GM23248 (cell line): ENCODE measurements at places on chromosomes 2 and 18.

DNA sequence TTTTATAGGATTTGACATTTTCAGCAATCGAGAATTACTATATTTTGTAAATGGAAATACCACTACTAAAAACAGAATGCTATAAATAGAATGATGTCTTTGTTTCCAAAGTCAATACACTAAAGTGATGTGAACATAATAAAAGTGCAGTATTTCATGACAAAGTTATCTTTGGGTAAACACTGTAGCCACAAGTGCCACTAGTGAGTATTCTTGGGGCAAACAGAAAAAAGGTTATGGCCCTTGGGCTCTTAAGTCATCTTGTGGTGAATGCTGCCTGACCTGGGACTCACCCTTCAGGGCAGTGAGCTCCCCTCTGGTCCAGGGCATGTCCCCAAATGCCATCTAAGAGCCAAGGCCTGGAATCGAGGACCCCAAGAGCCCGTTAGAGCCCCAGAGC is 99.2 kb upstream of the KYNU start:
- no peaks in the 10 kb centered on the region for H3K27me3 ChIP-seq
- no peak overlapping the region for H3K27ac ChIP-seq
- DNase-seq = no peak
- H3K4me3 ChIP-seq = no peak overlapping the region

- H3K4me1 ChIP-seq = peaks cover 4% of the 10 kb centered on the region; the same call in 1 of the 2 replicates
- DNase-seq = no peak
- peaks cover 3% of the 10 kb centered on the region; the same call in 1 of the 2 replicates for H3K36me3 ChIP-seq
- peak overlapping the region; percentile 81 for H3K4me3 ChIP-seq
- no peak overlapping the region for H3K27ac ChIP-seq
Observed at GRCh38 chr2:240998706-240998994, 232 bp downstream of the SNED1 start.

DNA sequence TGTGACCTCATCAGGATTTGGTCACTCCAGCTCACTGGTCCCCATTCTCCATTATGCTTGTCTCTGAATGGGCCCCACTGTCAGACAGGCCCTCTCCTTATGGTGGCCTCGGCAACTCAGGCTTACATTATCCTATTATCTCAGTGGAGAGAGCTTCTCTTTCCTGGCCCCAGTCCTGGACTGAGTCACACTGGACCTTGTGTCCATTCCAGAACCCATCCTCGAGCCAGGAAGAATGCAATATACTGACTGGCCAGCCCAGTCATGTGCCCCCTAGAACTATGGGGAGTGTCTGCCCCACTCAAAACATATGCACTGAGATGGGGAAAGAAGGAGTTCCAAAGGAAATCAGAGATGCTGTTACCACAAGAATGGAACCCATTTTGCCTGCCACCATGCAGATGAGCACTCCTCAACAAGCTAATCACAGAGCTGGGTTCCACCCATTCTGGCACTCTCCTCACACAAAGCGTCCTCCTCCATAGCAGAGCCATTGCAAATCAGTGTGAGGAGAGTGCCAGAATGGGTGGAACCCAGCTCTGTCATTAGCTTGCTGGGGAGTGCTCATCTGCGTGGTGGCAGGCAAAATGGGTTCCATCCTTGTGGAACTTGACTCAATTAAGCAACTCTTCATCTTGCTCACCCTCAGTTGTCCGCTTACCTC is 71.9 kb downstream of the CHRNA1 start:
- no peak overlapping the region for H3K27ac ChIP-seq
- H3K27me3 ChIP-seq = no peaks in the 10 kb centered on the region; the same call in 1 of the 2 replicates
- no peaks in the 10 kb centered on the region for H3K36me3 ChIP-seq
- DNase-seq = peak; percentile 84
- no peak overlapping the region for H3K4me3 ChIP-seq
- peaks cover 3% of the 10 kb centered on the region; the same call in 1 of the 2 replicates for H3K4me1 ChIP-seq

GRCh38 chr2:145655165-145655765 is 1135.3 kb upstream of the ZEB2 start:
- H3K27ac ChIP-seq = peak overlapping the region; percentile 50; the same call in 1 of the 2 replicates
- H3K4me3 ChIP-seq = no peak overlapping the region
- no peaks in the 10 kb centered on the region for H3K27me3 ChIP-seq
- H3K4me1 ChIP-seq = peaks cover 26% of the 10 kb centered on the region

GRCh38 chr2:89784960-89785359 is 1093.5 kb downstream of the RPIA start:
- H3K4me1 ChIP-seq = no peaks in the 10 kb centered on the region
- no peaks in the 10 kb centered on the region for H3K36me3 ChIP-seq
- no peak overlapping the region for H3K27ac ChIP-seq
- H3K27me3 ChIP-seq = no peaks in the 10 kb centered on the region
- H3K4me3 ChIP-seq = no peak overlapping the region
- DNase-seq = no peak

GRCh38 chr2:67948506-67948905 is 114.3 kb downstream of the C1D start:
- H3K27me3 ChIP-seq = no peaks in the 10 kb centered on the region
- H3K27ac ChIP-seq = no peak overlapping the region
- no peaks in the 10 kb centered on the region for H3K4me1 ChIP-seq
- H3K4me3 ChIP-seq = no peak overlapping the region

DNA sequence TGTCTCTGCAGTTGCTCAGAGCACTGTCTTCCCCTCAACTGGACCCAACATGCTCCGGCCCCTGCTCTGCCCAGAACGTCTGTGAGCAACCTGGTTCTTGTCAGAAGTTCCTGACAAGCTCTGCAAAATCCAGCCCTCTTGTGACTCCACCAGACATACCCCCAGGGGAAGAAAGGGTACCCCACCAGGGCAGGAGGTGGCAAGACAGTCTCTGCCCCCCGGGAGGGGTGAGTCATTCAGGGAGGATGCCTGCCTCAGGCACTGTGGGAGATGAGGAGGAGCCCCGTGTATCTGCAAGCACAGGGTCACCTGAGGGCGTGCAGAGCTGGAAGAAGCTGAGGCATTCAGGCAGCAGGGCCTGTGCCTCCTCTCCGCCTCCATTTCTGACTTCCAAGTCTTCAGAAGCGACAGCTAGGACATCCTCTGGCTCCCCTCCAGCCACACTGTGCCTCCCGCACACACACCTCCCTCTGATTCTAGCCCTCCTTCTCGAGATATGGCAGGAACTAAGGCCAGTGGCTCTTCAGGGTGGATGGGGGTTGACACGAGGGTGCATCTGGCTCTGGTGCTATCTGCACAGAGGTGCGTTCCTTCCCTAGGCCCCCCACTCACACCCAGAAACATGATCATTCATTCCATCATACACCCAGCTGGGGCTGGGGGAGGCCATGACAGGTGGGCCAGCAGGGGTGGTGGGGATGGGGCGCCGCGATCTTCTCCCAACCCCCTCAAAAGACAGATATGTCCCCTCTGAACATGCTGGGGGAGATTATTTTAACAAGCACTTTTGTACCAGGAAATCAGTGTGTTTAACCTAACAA is 222.2 kb downstream of the CYP26B1 start:
- H3K4me3 ChIP-seq = no peak overlapping the region
- no peaks in the 10 kb centered on the region for H3K27me3 ChIP-seq
- H3K36me3 ChIP-seq = no peaks in the 10 kb centered on the region
- H3K4me1 ChIP-seq = peaks cover 34% of the 10 kb centered on the region
- H3K27ac ChIP-seq = no peak overlapping the region

DNA sequence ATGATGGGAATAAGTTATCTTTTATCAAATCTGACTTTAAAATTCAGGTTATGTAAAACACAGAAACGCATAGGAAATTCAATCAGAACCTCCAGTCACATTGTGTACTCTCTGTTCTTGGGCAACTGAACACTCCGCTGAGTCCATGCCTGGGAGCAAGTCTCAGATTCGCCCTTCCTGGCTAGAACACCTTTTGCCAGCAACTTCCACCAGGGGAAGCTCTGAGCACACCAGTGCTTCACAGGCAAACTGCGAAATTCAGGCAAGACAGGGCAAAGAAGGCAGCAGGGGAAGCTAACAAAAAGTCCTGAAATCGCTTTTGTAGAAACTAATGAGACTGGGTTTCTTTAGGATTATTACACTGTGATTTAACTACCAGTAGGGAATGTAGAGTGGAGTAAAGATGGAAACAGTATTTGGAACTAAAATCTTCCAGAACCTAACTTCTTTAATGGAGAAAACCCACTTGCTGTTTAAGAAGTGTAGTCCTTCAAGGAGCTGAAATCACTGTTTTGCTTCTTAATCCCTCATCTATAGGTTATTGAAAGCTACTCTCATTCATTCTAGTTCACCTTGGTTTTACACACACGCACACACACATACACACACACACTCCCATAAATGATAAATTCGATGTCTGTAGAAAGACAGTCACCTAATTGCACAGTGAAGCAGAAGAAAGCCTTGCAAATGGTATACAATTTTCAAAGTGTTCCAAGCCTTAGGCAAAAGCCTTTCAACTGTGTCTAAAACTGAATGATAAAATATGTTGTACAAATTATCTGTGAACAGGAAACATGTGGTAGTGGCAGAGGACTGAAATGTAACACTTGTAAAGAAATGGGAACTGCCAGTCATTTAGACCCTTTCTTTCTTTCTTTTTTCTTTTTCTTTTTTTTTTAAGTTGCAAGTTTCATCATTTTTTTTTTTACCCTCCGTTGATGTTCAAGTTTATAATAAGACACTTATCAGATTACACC is 214.5 kb downstream of the TMEM182 start:
- H3K4me3 ChIP-seq = no peak overlapping the region
- no peaks in the 10 kb centered on the region for H3K36me3 ChIP-seq
- H3K27ac ChIP-seq = no peak overlapping the region

- no peaks in the 10 kb centered on the region for H3K4me1 ChIP-seq
- no peak for DNase-seq
- H3K4me3 ChIP-seq = no peak overlapping the region
- no peak overlapping the region for H3K27ac ChIP-seq
- no peaks in the 10 kb centered on the region for H3K27me3 ChIP-seq
- no peaks in the 10 kb centered on the region for H3K36me3 ChIP-seq
Observed at GRCh38 chr18:65990174-65990690, 239.4 kb downstream of the CDH7 start.

- no peak overlapping the region for H3K4me3 ChIP-seq
- H3K4me1 ChIP-seq = no peaks in the 10 kb centered on the region
- H3K27me3 ChIP-seq = no peaks in the 10 kb centered on the region
- no peak overlapping the region for H3K27ac ChIP-seq
- no peaks in the 10 kb centered on the region for H3K36me3 ChIP-seq
Observed at GRCh38 chr2:2484301-2484700, 153.2 kb upstream of the MYT1L start.

GRCh38 chr2:100900156-100900795 is 80.3 kb downstream of the NPAS2 start:
- peak; percentile 15 for DNase-seq
- no peak overlapping the region for H3K27ac ChIP-seq
- H3K4me1 ChIP-seq = peaks cover 25% of the 10 kb centered on the region
- H3K27me3 ChIP-seq = no peaks in the 10 kb centered on the region

DNA sequence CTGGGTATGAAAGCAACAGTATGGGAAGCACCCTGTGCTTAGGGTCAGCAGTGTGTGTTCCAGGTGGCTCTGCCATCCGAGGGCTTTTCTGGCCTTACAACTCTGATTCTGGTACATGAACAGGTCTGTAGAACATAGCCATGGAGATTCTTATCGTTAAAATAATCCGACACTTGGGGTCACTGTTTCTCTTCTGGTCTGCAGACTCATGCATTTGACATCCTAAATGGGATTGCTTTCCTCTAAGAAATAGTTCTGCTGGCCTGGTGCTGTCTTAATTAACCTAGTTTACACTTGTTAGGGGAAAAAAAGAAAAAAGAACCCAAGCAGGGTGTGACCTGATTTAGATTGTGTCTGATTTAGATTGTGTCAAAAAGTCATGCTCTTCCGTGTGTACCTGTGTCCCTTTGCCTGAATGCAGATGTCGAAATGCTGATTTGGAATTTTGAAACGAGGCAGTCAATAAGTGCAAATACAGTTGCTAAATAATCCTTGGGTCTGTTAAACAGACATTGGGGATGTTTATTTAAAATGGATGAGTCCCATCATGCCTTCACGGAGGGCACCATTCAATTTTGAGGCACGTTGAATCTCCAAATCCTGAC is 59.6 kb downstream of the TRPM8 start:
- H3K4me3 ChIP-seq = no peak overlapping the region
- H3K27ac ChIP-seq = no peak overlapping the region
- H3K27me3 ChIP-seq = no peaks in the 10 kb centered on the region
- no peaks in the 10 kb centered on the region for H3K36me3 ChIP-seq
- peak; percentile 75 for DNase-seq

DNA sequence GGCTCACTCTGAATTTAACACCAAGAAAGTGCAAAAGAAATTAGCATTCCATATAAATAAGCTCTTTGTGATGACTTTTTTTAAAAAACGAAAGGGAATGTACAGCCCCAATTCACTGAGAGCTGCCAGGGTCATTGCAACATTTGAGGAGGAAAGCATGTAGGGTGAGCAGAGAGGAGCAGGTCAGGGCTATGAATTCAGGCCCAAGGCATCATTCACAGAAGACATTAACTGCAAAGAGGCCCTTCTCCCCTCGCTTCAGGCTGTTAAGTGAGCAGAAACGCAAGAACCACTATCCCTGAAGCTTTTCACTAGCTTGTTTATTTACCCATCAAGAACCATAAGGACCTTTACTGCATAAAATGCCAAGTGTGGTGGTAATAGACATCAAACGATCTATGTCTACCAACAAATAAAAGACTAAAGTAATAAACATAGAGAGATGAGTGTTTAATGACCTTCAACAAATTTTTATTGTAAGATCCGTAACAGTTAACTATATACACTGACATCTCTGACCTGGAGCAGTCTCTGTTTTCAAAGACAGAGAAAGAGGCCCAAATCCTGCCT is 333.1 kb upstream of the HNRNPA3 start:
- DNase-seq = no peak
- H3K4me3 ChIP-seq = no peak overlapping the region
- H3K4me1 ChIP-seq = no peaks in the 10 kb centered on the region
- no peaks in the 10 kb centered on the region for H3K36me3 ChIP-seq
- H3K27me3 ChIP-seq = peaks cover 7% of the 10 kb centered on the region; the same call in 1 of the 2 replicates
- no peak overlapping the region for H3K27ac ChIP-seq

- no peak overlapping the region for H3K27ac ChIP-seq
- no peak for DNase-seq
- no peaks in the 10 kb centered on the region for H3K36me3 ChIP-seq
- no peaks in the 10 kb centered on the region for H3K4me1 ChIP-seq
Observed at GRCh38 chr2:65214361-65214760, 13.3 kb upstream of the ACTR2 start.

- H3K27me3 ChIP-seq = peaks cover 7% of the 10 kb centered on the region; the same call in 1 of the 2 replicates
- H3K4me1 ChIP-seq = no peaks in the 10 kb centered on the region
- H3K4me3 ChIP-seq = no peak overlapping the region
- no peaks in the 10 kb centered on the region for H3K36me3 ChIP-seq
- no peak for DNase-seq
Observed at GRCh38 chr18:23669804-23670405, 7.2 kb upstream of the ANKRD29 start.

DNA sequence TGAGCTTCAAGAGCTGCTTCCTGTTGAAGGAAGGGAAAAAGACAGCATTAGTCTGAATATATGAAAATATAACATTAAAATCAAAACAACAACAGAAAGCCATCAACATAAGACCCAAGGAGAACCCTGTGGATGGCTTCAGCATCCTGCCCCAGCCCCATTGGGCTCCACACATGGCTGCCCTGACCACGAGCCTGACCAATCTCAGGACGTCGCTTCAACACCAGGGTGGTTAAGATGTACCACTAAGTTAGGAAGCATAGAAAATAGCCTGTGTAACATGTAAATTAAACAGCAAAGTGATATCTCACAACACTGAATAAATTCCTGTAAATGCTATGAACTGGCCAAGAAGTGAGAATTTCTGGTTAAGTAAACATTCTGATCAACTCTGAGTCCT is 77.2 kb upstream of the CD226 start:
- no peaks in the 10 kb centered on the region for H3K4me1 ChIP-seq
- H3K27me3 ChIP-seq = no peaks in the 10 kb centered on the region
- H3K27ac ChIP-seq = no peak overlapping the region
- H3K4me3 ChIP-seq = no peak overlapping the region
